ENCODE measurements at places on chromosomes 3 and 15. TPM values are rescaled to one million over a fixed set of nuclear protein-coding genes. Genes with fewer than 3 reads are reported as not detected.

GRCh38 chr15:88664151-88664778, 25.4 kb downstream of the ISG20 start:
- H3K27me3 ChIP-seq: peaks cover 12% of the 10 kb centered on the region
- H3K4me1 ChIP-seq: peaks cover 32% of the 10 kb centered on the region
- H3K4me3 ChIP-seq: no peak overlapping the region
- no peak for DNase-seq

LRRC49 gene
- 6.9 TPM for total RNA-seq

IMPG2 gene
- total RNA-seq: 0.26 TPM

GRCh38 chr15:60090747-60091146, 86.6 kb downstream of the FOXB1 start:
- no peaks in the 10 kb centered on the region for H3K27me3 ChIP-seq
- peaks cover 43% of the 10 kb centered on the region for H3K4me1 ChIP-seq
- no peak for DNase-seq
- H3K36me3 ChIP-seq: no peaks in the 10 kb centered on the region

GRCh38 chr15:43950531-43950930, 123.7 kb downstream of the WDR76 start:
- H3K27me3 ChIP-seq: no peaks in the 10 kb centered on the region
- no peaks in the 10 kb centered on the region for H3K36me3 ChIP-seq
- DNase-seq: no peak
- H3K27ac ChIP-seq: no peak overlapping the region
- no peak overlapping the region for H3K4me3 ChIP-seq

DNA sequence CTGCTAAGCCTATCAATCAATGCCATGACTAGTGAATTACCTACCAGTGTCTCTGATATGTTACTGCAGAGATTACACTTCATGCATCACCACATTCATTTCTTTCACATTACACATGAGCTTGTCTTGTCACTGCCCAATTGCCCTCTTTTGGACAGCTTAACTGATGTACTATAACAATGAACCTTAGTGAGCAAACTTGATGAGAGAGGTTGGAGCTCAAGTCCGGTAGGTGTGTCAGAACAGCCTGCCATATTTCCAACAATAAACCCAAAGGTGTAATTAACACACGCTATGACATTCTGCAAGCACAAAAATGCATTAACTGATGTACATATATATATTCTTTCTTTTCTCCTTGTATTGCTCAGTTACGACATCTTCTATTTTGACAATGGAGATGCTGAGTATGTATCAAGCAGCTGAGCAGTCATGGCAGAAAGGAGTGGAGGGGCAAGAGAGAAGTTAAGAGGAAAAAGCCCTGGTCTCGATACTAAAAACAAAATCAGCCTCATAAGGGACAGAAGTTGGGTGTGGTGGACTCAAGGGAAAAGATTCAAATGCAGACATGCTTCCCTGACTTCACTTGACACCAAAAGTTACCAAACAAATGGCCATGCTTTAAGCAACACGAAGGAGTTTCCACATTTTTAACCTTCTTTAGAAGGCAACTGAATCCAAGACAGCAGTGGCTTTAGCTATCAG, 538.2 kb downstream of the FOXP1 start:
- H3K27me3 ChIP-seq: no peaks in the 10 kb centered on the region
- H3K27ac ChIP-seq: no peak overlapping the region
- DNase-seq: no peak
- no peak overlapping the region for H3K4me3 ChIP-seq

LCTL gene
- not detected for total RNA-seq

ERC2 gene
- total RNA-seq: 0.44 TPM

BMF gene
- total RNA-seq: not detected

DNA sequence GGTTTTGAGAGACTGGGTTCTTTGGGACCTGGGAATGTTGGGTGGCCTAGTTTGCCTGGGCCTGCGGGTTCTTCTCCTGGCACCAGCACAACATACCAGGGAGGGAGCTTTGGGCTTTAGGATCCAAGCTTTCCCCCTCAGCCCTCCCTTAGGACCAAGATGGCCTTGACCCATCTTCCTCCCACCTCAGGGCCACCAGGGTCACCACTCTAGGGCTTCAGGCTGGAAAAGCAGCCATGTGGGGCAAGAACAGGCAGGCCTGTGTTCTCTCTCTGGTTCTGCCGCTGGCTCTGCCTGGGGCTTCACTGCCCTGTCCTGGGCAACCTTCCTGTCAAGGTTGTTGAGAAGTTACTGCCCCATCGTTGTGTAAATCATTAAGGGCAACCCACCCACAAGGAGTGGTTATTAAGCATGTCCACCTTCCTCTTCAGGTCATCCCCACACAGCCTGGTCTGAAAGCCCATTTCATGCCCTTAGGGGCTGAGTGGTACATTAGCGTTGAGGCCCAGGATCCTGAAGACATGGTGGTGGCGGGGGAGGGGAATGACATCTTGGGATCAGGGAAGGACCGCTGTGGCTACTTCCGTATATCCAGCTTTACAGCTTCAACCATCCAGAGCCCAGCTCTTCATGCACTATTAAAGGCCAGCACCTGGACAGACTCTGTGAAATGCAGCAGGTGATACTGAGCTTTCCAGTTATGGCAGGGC, 652 bp downstream of the DUOX1 start:
- H3K36me3 ChIP-seq: peaks cover 6% of the 10 kb centered on the region
- H3K27me3 ChIP-seq: peaks cover 12% of the 10 kb centered on the region
- peak overlapping the region; percentile 29 for H3K27ac ChIP-seq
- H3K4me3 ChIP-seq: peak overlapping the region; percentile 70
- no peak for DNase-seq

DNA sequence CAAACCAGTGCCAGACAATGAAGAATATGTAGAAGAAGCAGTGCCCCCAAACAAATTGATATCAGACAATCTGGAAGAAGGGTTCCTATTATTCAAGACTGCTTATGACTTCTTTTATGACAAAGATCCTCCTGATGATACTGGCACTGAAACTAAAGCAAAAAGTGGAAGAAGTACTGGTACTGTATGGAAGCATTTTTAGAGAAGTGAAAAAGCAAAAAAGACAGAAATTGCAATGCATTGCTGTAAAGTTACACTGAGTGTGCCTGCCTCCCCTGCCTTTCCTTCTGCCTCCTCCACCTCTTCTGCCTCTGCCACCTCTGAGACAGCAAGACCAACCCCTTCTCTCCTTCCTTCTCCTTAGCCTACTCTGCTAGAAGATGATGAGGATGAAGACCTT, 167.6 kb downstream of the PLCL2 start:
- H3K27ac ChIP-seq: no peak overlapping the region
- no peaks in the 10 kb centered on the region for H3K27me3 ChIP-seq
- DNase-seq: no peak
- H3K4me3 ChIP-seq: no peak overlapping the region

CELSR3 gene
- total RNA-seq: 21.5 TPM

TIMP4 gene
- total RNA-seq: not detected
